ENCODE measurements at places on chromosomes 4 and X. TPM values are rescaled to one million over a fixed set of nuclear protein-coding genes. Genes with fewer than 3 reads are reported as not detected.
A peak's percentile ranks its signal among the peaks of the same experiment; 100 is the strongest.

- H3K4me1 ChIP-seq: no peaks in the 10 kb centered on the region
- no peaks in the 10 kb centered on the region for H3K27me3 ChIP-seq
- DNase-seq: no peak
- H3K4me3 ChIP-seq: no peak overlapping the region
- no peak overlapping the region for H3K27ac ChIP-seq
Measured at GRCh38 chr4:13830449-13830848, 202.9 kb upstream of the BOD1L1 start.

DNA sequence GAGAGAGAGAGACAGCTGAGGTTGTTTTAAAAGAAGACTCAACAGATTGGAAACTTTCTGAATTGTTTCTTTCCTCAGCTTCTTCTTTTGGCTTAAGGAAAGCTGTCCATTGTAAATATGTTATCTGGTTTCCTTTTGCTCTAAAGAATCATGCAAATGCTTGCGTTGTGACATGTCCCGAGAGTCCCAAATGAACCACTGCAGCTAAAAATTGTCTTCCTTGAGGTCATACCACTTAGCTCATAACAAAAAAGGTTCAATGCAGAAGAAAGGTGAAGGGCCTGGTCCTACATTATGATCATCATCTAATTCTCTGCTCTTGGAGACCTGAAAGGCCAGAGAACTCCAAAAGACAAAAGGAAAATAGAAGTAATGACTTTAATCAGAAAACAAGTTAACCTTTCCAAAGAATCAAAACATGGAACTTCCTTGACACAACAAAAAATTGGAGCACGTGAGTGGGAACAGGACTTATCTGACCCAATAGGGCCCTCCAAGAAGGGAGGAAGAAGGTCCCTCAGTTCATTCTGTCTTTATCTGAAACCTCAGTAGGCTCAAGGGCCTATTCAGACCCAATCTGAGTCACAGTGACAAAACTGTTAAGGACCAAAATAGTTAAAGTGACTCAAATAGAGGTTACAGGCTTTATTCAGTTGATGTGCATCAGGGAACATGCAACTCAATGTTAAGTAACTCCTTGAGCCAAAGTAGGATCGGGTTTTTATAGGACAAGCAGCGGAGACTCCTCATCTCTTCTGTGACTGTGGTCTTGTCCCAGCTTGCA is 14.7 kb upstream of the VSIG1 start:
- no peaks in the 10 kb centered on the region for H3K27me3 ChIP-seq
- H3K4me1 ChIP-seq: no peaks in the 10 kb centered on the region
- no peak for DNase-seq

GRCh38 chr4:160745126-160745525 is 1418.7 kb downstream of the FSTL5 start:
- no peaks in the 10 kb centered on the region for H3K36me3 ChIP-seq
- no peak overlapping the region for H3K4me3 ChIP-seq
- no peak overlapping the region for H3K27ac ChIP-seq
- DNase-seq: no peak
- H3K27me3 ChIP-seq: no peaks in the 10 kb centered on the region

DNA sequence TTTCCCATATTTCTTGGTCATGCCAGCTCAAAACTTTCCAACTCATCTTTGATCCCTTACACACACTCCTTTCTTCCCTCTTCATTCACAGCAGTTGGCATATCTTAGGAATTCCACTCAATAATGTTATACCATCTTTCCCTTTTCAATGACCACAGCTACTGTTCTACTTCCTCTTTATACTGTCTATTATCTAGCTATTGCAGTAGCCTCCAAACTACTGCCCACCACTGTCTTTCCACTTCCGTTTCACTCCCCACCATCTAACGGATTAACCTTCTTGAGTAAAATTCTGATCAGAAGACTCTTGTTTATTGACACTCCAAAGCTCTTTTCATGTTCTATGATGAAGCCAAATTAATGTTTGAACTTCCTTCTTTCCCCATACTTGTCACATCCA is 55.8 kb downstream of the ADAMTS3 start:
- no peak overlapping the region for H3K27ac ChIP-seq
- no peaks in the 10 kb centered on the region for H3K27me3 ChIP-seq
- no peaks in the 10 kb centered on the region for H3K36me3 ChIP-seq
- H3K4me3 ChIP-seq: no peak overlapping the region
- no peak for DNase-seq
- no peaks in the 10 kb centered on the region for H3K4me1 ChIP-seq

DNA sequence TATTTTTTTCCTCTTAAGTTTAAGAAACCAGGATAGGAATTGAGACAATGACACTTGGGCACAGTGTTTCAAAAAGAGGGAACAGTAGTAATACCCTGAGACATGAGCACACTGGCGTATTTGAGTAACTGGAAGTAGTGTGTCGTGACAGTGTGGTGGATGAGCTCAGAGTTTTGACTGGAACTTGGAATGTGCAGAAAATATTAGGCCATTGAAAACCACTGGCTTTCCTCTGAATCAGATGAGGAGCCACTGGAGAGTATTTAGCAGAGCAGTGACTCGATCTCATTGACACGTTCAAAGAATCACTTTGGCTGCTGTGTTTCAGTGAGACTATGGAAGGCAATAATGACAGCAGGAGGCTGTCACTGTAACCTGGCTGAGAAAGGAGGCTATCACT is 1531.2 kb downstream of the STIM2 start:
- no peaks in the 10 kb centered on the region for H3K36me3 ChIP-seq
- DNase-seq: no peak
- H3K27ac ChIP-seq: no peak overlapping the region
- no peak overlapping the region for H3K4me3 ChIP-seq
- H3K4me1 ChIP-seq: no peaks in the 10 kb centered on the region

DNA sequence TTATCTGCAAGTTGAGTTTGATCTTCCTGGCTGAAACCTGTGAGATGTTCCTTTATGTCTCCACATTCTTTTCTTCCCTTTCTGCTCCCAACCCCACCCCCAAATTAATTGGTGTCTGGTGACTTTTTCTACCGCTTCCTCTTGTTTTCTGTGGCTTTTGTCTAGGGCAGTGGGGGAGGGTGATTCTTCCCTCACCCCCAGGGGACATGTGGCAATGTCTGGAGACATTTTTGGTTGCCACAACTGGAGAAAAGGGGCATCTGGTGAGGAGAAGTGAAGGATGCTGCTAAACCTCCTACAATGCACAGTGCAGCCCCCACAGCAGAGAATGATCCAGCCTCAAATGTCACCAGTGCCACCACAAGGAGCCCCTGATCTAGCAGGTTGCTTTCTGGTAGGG is 152.9 kb downstream of the NHS start:
- H3K4me3 ChIP-seq: no peak overlapping the region
- H3K27ac ChIP-seq: peak overlapping the region; percentile 63
- no peaks in the 10 kb centered on the region for H3K36me3 ChIP-seq
- no peaks in the 10 kb centered on the region for H3K4me1 ChIP-seq
- no peaks in the 10 kb centered on the region for H3K27me3 ChIP-seq

- no peak overlapping the region for H3K27ac ChIP-seq
- no peaks in the 10 kb centered on the region for H3K36me3 ChIP-seq
- H3K4me3 ChIP-seq: no peak overlapping the region
- no peaks in the 10 kb centered on the region for H3K4me1 ChIP-seq
- H3K27me3 ChIP-seq: no peaks in the 10 kb centered on the region
Measured at GRCh38 chrX:56947699-56948098, 47.6 kb downstream of the SPIN3 start.

- DNase-seq: no peak
- no peak overlapping the region for H3K4me3 ChIP-seq
- no peaks in the 10 kb centered on the region for H3K27me3 ChIP-seq
- H3K27ac ChIP-seq: no peak overlapping the region
Measured at GRCh38 chrX:148633218-148633908, 132.9 kb downstream of the AFF2 start.

GRCh38 chrX:52933976-52934703 is 24.2 kb downstream of the FAM156A start:
- peak overlapping the region; percentile 97 for H3K27ac ChIP-seq
- peak overlapping the region; percentile 66 for H3K4me3 ChIP-seq
- H3K36me3 ChIP-seq: no peaks in the 10 kb centered on the region
- peaks cover 3% of the 10 kb centered on the region for H3K27me3 ChIP-seq
- H3K4me1 ChIP-seq: peaks cover 4% of the 10 kb centered on the region

DNA sequence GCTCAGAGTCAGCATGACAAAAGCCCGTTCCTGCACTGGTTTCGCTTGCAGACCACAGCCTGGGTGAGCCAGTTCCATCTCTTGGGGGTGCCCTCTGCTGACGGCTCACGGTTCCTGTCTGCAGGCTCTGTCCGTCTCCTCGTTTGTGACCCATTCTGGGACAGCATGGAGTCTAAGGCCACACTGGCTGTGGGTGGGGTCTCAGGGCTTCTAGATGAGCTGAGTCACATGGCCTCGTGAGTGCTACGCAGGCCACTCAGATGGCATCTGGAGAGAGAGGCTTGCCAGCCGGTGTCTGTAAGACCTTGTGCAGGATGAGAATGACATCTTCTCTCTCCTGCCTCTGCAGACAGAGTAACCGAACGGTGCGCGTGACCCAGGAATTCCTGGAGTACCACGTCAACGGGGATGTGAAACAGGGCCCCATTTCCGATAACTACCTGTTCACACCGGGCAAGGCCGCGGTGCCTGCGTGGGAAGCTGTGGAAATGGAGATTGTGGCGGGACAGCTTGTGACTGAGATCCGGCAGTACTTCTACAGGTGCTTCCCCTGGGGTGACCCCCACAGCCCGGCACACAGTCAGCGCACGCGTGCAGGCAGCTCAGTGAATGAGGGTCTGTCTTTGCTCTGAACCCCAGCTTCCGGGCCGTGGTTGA is 31.6 kb upstream of the MRFAP1 start:
- no peaks in the 10 kb centered on the region for H3K27me3 ChIP-seq
- H3K4me3 ChIP-seq: no peak overlapping the region
- DNase-seq: no peak
- H3K27ac ChIP-seq: no peak overlapping the region

GRCh38 chrX:130170752-130171445 is 863 bp upstream of the RAB33A start:
- H3K4me1 ChIP-seq: no peaks in the 10 kb centered on the region
- peak overlapping the region; percentile 20 for H3K4me3 ChIP-seq
- no peaks in the 10 kb centered on the region for H3K36me3 ChIP-seq
- DNase-seq: peak; percentile 53
- no peak overlapping the region for H3K27ac ChIP-seq
- H3K27me3 ChIP-seq: peaks cover 9% of the 10 kb centered on the region

DNA sequence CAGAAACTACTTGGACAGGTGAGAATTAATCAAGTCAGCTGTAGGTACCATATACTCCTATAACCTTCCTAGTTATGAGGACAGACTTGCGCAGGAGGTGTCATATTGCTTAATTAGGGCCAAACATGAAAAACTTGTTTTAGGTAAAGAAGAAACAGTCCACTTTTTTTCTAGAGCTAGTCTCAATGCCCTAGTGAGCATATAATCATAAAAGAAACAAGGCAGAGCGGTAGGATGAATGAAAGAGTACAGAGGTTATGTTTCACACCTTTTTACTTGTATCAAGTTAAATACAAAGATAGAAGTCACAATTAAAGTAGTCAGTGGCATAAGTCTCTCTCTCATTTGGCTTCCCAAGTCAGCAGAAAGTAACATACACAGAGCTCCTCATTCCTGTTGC is 88.9 kb downstream of the RPS6KA6 start:
- no peaks in the 10 kb centered on the region for H3K36me3 ChIP-seq
- H3K27me3 ChIP-seq: no peaks in the 10 kb centered on the region
- DNase-seq: no peak
- H3K27ac ChIP-seq: no peak overlapping the region

DNA sequence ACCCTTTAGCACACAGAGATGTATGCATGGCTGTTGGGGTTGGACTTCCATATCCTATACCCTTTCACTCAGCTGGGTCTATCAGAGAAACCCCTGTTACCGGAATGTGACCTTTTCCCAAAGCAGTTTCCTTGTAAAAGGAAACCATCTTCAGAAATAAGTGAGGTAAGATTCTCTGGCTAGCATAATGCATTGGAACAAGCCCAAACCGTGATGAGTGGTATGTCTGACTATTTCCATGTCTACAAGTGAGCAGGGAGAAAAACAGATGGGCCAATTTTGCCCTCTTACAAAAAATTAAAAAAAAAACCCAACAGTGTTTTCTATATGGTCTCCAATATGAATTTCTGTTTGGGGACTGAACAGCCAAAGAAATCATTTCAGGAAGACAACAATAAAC is 283.9 kb downstream of the SMARCA1 start:
- no peak for DNase-seq
- no peaks in the 10 kb centered on the region for H3K4me1 ChIP-seq
- H3K27me3 ChIP-seq: no peaks in the 10 kb centered on the region
- H3K27ac ChIP-seq: no peak overlapping the region

GRCh38 chrX:134148172-134148692 is 88.8 kb upstream of the CCDC160 start:
- H3K4me3 ChIP-seq: no peak overlapping the region
- no peaks in the 10 kb centered on the region for H3K4me1 ChIP-seq

- H3K4me1 ChIP-seq: no peaks in the 10 kb centered on the region
- no peak overlapping the region for H3K4me3 ChIP-seq
- H3K27me3 ChIP-seq: no peaks in the 10 kb centered on the region
- H3K36me3 ChIP-seq: no peaks in the 10 kb centered on the region
- no peak overlapping the region for H3K27ac ChIP-seq
- DNase-seq: no peak
Measured at GRCh38 chr4:98728871-98729270, 70.5 kb upstream of the TSPAN5 start.

DNA sequence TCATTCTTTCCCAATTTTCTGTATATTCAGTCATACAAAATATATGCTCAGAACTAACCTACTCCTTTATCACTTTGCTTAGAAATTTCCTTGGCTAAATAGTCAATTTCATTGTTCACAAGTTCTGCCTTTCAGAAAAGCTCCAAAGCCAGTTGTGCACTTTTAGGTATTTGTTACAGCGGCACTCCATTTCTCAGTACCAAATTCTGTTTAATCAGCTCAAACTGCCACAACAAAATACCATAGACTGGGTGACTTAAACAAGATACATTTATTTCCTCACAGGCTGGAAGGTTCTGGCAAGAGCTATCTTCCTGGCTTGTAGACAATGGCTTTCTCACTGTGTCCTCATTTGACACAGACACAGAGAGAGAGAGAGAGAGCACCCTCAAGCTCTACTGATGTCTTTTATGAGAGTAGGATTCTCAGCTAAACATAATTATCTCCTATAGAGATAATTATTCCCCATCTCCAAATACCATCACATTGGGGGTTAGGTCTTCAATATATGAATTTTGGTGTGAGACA is 188.8 kb upstream of the FSTL5 start:
- H3K4me3 ChIP-seq: no peak overlapping the region
- H3K36me3 ChIP-seq: no peaks in the 10 kb centered on the region

- H3K36me3 ChIP-seq: no peaks in the 10 kb centered on the region
- H3K4me3 ChIP-seq: no peak overlapping the region
- peaks cover 12% of the 10 kb centered on the region for H3K4me1 ChIP-seq
- no peaks in the 10 kb centered on the region for H3K27me3 ChIP-seq
Measured at GRCh38 chr4:184794470-184794869, 31.3 kb downstream of the ACSL1 start.

GRCh38 chr4:180285796-180286195 is 1957.4 kb upstream of the TENM3 start:
- no peaks in the 10 kb centered on the region for H3K27me3 ChIP-seq
- no peaks in the 10 kb centered on the region for H3K36me3 ChIP-seq
- no peak for DNase-seq
- H3K27ac ChIP-seq: no peak overlapping the region

- no peaks in the 10 kb centered on the region for H3K27me3 ChIP-seq
- no peaks in the 10 kb centered on the region for H3K4me1 ChIP-seq
- DNase-seq: peak; percentile 41
- peaks cover 16% of the 10 kb centered on the region for H3K36me3 ChIP-seq
Measured at GRCh38 chr4:2741626-2742025, 14.5 kb downstream of the TNIP2 start.

ADH1C gene
- polyA plus RNA-seq: 37.6 TPM

SPIN2A gene
- polyA plus RNA-seq: 0.70 TPM

SPARCL1 gene
- polyA plus RNA-seq: 39.1 TPM

HTRA3 gene
- 3.0 TPM for polyA plus RNA-seq

C4orf36 gene
- 0.87 TPM for polyA plus RNA-seq

MAGEC2 gene
- polyA plus RNA-seq: not detected

IGFBP7 gene
- polyA plus RNA-seq: 186 TPM

IL3RA gene
- 5.8 TPM for polyA plus RNA-seq

PLAC8 gene
- polyA plus RNA-seq: 1.5 TPM
